ENCODE measurements at places on chromosomes 6 and 20.

- DNase-seq: peak; percentile 58
Measured at GRCh38 chr6:28922821-28923317, 916 bp downstream of the TRIM27 start.

GRCh38 chr20:50692552-50692933 lies 1.2 kb upstream of the RIPOR3 start:
- DNase-seq: no peak

DNA sequence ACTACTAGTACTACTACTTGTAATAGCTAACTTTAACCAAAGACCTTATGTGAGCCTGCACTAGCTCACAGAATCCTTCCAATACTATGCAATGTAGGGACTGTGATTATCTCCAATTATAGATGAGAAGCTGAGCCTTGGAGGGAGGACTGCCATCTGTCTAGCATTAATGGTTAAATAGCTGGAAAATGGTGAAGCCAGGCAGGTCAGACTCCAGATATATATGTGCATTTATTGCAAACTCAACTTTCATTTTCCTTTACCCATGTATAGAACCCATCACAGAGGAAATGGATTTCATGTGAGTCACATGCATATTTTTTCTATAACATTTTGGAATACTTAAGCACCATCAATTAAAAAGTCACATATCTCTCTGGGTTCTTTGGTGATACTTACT lies 229.9 kb downstream of the BCAS1 start:
- DNase-seq: no peak

GRCh38 chr6:30721198-30722024 lies 1.3 kb downstream of the TUBB start:
- DNase-seq: peak; percentile 95

GRCh38 chr6:47701363-47701762 lies 3.0 kb downstream of the ADGRF4 start:
- no peak for DNase-seq

DNA sequence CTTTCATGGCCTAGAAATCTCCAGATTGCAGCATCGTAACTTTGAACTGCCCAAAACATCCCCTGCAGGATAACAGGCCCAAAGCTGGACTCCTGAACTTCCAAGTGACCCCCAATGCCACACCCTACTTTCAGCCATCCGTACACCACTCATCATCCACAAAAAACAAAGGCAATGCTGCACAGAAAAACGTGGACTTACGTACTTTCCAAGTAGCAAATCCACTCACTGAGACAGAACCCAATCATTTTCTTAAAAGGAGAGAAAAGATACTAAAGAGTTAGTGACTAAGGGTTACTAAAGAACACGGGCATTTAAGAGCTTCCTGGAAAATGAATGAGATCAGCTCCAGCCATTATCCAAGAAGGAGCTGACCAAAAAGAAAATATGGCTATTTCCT lies 211.0 kb downstream of the WDR27 start:
- DNase-seq: no peak

DNA sequence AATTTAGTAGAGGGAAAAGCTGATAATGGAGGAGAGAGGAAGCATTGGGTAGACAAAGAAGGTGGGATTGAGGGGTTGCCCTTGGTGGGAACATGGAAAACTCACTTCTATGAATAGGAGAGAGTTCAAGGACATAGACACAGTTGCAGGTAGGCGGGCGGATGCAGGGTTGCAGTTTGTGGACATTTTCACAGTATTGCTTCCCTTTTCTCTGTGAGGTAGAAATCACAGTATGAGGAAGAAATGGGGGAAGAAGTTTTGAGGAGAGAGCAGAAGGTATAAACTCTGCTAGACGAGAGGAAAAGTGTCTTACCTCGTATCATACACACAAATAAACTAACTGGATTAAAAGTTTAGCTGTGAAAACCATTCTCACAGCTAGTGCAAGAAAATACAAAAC lies 200.7 kb upstream of the ECI2 start:
- no peak for DNase-seq

Data from CD4-positive, alpha-beta T cell treated with Interleukin-17A for 1 hour (primary cell).